ENCODE measurements at places on chromosomes 7 and 10.
A peak's percentile ranks its signal among the peaks of the same experiment; 100 is the strongest.

DNA sequence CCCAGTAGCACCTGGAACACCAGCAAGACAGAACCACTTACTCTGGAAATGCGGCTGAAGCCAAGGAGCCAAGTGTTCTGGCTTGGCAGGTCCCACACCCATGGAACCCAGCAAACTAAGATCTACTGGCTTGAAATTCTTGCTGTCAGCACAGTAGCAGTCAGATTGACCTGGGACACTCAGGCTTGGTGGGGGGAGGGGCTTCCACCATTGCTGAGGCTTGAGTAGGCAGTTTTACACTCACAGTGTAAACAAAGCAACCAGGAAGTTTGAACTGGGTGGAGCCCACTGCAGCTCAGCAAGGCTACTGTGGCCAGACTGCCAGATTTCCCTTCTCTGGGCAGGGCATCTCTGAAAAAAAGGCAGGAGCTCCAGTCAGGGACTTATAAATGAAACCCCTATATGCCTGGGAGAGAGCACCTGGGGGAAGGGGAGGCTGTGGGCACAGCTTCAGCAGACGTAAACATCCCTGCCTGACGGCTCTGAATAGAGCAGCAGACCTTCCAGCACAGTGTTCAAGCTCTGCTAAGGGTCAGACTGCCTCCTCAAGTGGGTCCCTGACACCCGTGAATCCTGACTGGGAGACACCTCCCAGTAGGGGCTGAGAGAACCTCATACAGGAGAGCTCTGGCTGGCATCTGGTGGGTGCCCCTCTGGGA, 121.2 kb downstream of the MTERF1 start:
- DNase-seq: no peak

DNA sequence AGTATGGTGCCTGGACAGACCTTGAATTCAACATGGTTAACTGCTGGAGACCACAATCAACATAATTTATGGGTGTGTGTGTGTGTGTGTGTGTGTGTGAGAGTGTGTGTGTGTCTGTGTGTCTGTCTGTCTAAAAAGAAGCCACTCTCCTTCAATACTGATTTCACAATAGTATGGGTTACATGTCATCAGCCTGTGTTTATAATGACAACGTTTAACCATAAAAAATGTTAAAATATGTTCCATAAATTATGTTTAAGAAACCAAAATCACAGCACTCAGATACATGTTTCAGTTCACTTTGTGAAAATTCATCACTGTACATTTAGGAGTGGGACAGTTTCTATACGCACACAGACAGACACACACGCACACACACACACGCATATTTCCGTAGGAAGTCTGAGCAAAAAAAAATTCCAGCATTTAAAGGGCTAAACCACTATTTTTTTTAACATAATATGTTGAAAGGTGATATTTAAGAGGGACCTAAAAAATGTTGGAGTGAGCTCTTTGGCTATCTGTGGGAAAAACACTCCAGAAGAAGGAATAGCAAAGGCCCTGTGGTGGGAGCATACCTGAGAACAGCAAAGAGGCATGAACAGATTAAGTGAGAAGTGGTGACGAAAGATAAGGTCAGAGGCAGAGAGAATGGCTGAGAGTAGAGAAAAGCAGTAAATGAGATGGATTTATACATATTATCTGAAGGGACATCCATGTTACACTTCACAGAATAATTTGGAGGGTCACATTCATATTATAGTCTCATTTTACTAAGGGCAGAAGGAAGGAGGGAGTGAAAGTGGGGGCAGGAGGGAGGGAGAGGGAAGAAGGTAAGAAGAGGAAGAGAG, 10.9 kb downstream of the PDZD8 start:
- DNase-seq: peak; percentile 29

DNA sequence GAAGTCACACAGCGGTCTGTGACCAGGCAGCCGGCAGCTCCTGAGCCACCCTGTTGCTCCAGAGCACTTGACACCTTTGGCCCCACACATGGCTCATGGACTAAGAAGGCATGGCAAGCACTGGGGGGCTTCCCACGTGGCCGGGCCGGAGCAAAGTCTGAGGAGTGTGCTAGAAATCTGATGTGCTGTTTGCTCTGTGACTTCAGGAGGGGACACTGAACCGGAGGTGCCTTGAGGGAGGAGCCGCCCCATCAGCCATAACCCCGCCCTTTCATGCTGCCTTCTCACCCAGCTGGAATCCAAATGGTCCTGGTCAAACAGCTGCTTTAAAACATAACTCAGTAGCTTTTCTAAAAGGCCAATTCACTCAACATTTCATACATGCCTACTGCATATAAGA, 33.5 kb downstream of the PROSER2 start:
- no peak for DNase-seq

- DNase-seq: no peak
Observed at GRCh38 chr7:133978502-133979295, 148.4 kb upstream of the LRGUK start.

- DNase-seq: no peak
Observed at GRCh38 chr10:8738987-8739386, 684.5 kb downstream of the GATA3 start.

DNA sequence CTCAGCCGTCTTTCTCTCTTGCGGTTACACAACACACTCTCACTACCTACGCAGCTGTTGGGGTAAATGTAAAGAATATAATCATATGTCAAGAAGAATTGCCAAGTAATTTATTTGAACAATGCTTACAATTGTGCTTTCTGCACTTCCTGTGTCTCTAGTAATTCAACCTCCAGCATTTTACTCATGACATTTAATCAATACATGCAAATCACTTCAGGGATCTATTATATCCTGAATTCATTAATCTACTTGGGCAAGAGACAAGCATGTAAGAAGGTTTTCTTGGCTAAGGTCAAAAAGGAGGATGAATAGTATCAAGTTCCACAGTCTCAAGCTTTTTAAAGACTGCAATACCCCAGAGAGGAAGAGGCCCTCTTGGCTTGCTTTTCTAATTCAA, 562.9 kb upstream of the ADARB2 start:
- no peak for DNase-seq

- no peak for DNase-seq
Observed at GRCh38 chr7:29217113-29217512, 22.5 kb downstream of the CHN2 start.

GRCh38 chr7:159015454-159016410, 128.9 kb downstream of the VIPR2 start:
- DNase-seq: no peak

GRCh38 chr7:78734626-78735025, 718.8 kb downstream of the MAGI2 start:
- DNase-seq: no peak

DNA sequence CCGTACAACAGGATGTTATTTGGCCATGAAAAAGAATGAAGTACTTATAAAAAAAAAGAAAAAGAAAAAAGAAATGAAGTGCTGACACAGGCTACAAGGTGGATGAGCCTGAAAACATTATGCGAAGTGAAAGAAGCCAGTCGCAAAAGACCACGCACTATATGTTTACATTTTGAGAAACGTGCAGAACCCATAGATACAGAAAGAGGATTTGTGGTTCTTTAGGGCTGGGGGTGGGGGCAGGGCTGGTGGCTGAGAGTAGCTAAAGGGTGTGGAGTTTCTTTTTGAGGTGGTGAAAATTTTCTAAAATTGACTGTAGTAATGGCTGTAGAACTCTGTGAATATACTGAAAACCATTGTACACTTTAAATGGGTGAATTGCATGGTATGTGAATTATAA, 86.0 kb upstream of the FAM20C start:
- DNase-seq: no peak

- peak; percentile 86 for DNase-seq
Observed at GRCh38 chr10:113169853-113170460, 219.9 kb downstream of the TCF7L2 start.

DNA sequence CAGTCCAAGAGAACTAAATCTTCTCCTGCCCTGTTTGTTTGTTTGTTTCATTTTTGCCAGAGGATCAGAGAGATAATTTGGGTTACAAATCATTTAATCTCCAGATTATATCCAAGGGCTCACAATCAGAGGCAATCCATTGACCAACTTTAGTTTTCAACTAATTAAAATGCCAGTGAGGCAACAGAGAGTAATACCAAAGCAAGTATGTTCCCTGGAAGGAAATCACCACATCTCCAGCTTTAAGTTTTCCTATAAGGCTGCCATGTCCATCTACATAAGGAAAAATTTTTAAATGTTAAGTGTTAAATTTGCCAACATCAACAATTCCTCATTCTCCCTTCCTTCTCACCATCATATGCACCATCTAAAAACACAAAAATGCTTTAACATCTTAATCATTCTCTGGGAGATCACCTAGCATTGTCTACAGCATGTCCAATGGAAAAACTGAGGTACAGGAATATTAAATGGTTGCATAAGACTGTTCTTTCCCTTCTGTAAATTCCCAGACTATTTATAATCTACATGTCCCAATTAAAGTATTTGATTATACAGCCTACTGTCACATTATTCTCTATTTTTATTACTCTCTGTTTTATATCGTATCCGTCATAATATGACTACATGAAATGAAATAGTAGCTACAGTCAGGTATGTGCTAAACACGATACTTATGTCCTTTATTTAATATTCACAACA, 14.1 kb downstream of the USP54 start:
- DNase-seq: no peak

DNA sequence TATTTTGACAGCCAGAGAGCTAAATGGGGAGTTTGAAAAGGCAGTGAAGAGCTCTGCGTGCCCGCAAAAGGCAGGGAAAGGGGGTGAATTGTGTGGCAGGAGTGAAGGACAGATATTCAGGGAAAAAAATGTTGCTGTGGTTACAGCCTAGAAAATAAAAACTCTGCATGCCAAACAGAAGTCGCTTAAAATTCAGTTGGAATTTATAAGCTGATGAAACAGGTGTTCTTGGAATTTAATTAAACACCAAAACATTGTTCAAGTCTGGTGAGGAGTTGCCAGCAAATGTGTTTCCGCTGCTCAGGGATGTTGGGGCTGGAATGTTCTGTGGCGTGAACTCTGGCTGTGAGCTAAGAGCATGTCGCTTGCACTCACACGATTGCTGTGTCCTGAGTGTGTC, 169.3 kb downstream of the ADRA2A start:
- DNase-seq: no peak

DNA sequence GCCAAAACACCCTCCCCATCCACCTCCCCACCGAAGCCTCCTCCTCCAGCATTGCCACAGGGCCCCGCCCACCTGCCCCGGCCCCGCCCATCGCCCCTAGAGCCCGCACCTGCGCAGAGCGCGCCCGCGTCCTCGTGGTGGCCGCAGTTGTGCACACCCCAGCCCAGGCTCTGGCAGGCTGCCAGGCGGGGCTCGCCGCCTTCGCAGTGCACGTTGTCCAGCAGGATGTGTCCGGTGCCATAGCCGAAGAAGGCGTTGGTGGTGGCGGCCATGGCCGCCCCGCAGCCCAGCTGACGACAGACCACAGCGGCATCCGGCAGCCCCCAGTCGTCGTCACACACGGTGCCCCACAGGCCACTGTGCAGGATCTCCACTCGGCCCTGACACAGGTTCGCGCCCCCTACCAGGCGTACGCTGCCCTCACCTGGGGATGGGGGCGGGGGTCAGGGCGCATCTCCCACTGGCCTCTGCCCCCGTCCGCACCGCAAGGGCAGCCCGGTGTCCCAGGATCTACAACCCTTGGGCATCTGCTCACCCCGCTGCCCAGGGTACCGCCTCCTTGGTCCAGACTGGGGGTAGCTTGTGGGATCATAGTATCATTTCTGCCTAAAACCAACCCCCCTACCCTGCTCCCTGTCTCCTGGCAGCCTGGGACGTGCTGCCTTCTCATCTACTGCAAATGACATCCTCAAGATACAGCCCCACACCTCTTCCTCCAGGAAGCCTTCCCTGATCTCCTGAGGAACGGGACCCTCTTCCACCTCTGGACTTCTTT, 11.9 kb downstream of the SSC4D start:
- DNase-seq: peak; percentile 68

- DNase-seq: peak; percentile 98
Observed at GRCh38 chr10:4514445-4515108, 311.4 kb upstream of the AKR1E2 start.

GRCh38 chr10:90591629-90592028, 266.2 kb downstream of the HTR7 start:
- DNase-seq: no peak

GRCh38 chr10:110717781-110718589, 73.8 kb downstream of the RBM20 start:
- peak; percentile 87 for DNase-seq

- no peak for DNase-seq
Observed at GRCh38 chr7:65225422-65226006, 148.1 kb upstream of the ZNF92 start.

DNA sequence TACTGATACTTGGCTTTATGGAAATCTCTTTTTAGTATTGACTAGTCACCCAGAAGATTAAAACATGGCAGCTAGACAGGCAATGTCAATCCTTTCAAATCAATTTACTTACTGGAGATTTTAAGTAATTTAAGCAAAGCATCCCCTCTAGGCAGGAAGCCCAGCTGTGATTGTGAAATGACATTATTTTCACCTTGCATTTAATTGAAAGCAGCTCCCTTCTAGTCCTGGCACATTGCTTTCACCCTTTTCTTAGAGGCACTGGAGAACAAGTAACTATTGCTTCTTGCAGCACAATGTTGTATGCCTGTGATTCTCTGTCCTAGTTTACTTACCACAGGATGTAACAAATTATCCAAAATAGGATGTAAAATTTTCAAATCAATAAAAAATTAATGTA, 13.3 kb downstream of the ST7 start:
- DNase-seq: no peak

- DNase-seq: peak; percentile 80
Observed at GRCh38 chr10:104337521-104337984, 712 bp downstream of the ITPRIP start.

GRCh38 chr10:113230011-113230610, 280.1 kb downstream of the TCF7L2 start:
- no peak for DNase-seq

GRCh38 chr7:33916357-33917081, 11.2 kb downstream of the BMPER start:
- no peak for DNase-seq

- DNase-seq: no peak
Observed at GRCh38 chr10:62460393-62460792, 86.2 kb downstream of the ZNF365 start.

- DNase-seq: no peak
Observed at GRCh38 chr10:28878236-28878970, 201.1 kb downstream of the BAMBI start.

DNA sequence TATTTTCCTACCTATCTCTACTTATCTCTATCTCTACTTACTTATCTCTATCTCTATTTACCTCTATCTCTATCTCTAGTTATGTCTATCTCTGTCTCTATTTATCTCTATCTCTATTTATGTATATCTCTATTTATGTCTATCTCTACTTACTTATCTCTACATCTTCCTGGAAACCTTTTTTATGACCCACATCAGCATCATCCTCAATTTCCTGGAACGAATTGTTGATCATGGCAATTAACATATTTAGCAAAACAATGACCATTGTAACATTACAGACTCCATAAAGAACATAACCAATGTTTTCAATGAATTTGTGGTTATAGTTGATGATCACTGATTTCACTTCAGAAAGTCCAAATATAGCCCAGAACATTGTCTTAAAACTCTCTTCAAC, 18.3 kb downstream of the GIMAP6 start:
- DNase-seq: no peak
